ENCODE measurements at places on chromosomes 11 and 22. TPM values are rescaled to one million over a fixed set of nuclear protein-coding genes. Genes with fewer than 3 reads are reported as not detected.
A peak's percentile ranks its signal among the peaks of the same experiment; 100 is the strongest.

GRCh38 chr11:104619751-104620150, 278.5 kb downstream of the CASP12 start:
- DNase-seq, result no peak

DNA sequence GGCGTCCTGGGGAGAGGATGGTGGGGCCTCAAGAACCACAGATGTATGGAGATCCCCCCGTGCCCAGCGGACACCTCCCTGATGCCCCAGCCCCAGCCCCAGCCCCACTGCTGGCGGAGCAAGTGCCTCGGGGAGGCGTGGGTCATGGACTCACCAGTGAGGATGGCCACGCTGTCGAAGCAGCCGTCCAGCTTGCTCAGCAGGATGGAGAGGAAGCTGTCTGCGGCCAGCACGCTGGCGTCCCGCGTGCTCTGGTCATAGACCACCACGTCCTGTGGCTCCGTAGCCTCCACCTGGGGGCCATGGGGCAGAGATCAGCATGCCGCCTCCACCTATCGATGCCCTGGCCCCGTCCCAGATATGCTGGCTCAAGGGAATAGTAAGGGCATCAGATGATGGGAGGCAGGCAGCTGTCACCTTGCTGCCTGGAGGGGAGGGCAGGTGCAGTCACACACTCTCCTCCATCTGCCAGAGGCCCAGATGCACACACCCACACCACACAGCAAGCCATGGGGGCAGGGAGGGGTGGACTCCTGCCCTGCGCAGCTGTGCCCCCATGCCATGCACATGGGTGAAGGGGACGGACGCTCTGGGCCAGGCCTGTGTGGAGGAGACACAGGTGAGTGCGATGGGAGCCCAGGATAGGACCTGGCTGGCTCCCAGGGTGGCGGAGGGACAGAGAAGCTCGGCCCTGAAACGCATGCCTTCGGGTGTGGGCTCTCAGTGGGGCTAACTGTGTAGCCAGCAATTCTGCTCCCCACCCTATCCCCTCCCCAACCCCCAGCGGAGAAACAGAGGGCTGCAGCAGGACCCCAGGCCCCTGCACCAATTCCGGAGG, 8.2 kb downstream of the DUSP8 start:
- DNase-seq, result no peak

The TRIM6 gene
- 5.0 TPM for total RNA-seq

DNA sequence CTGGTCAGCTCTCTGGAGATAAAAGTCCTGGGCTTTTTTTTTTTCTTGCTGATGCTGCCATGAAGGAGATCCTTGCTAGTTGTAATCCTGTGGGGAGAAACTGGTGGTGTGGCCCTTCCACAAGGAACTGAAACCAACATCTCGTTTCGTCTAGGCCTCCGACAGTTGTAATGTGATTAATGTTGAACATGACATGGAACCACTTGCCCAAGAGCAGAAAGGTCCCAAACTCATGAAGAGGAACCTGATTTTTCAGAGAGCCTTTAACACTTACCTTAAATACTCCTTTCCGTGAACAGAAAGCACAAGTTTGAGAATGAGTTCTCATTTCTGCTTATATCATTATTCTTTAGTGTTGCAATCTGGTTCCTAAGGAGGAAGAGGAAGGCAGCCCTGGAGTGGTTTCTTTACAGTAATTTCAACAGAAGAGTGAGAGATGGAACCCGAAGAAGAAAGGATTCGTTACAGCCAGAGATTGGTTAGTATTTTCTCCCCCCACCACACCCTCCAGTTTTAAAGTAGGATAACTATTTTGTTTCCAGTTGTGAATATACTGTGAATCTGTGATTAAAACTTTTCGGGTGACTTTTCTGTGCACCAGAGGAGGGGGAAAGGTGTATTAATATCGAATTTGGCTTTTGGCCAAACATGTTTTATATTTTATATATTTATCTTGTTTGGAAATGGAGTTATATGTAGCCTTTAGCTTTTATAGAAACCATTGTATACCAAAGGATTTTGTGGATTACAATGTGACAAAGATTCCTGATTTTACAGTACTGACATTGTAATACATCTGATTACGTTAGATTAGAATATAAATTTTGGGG, 2.0 kb downstream of the KDM2A start:
- peak; percentile 45 for DNase-seq

DNA sequence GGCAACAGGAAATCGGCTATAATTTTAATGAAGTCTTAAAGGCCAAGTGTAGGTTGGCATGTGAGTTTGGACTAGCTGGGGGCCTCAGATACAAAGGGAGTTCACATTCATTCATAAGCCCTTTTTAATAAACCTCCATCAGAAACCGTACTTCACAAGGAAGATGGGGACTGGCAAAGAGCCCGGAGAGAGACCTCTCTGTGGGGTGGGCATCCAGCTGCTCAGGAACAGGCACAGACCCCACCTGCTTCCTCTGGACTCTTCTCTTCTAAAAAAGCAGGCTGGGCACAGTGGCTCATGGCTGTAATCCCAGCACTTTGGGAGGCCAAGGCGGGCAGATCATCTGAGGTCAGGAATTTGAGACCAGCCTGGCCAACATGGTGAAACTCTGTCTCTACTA, 3.9 kb upstream of the ARFGAP3 start:
- no peak for DNase-seq
